Ammon's horn (tissue), 1 donor: ENCODE measurements at places on chromosomes 1 and 21.

GRCh38 chr1:112798292-112798691 lies 83.2 kb upstream of the PPM1J start:
- DNase-seq, result no peak

GRCh38 chr1:6358757-6359201 lies 34.8 kb downstream of the ACOT7 start:
- DNase-seq, result peak; percentile 47

DNA sequence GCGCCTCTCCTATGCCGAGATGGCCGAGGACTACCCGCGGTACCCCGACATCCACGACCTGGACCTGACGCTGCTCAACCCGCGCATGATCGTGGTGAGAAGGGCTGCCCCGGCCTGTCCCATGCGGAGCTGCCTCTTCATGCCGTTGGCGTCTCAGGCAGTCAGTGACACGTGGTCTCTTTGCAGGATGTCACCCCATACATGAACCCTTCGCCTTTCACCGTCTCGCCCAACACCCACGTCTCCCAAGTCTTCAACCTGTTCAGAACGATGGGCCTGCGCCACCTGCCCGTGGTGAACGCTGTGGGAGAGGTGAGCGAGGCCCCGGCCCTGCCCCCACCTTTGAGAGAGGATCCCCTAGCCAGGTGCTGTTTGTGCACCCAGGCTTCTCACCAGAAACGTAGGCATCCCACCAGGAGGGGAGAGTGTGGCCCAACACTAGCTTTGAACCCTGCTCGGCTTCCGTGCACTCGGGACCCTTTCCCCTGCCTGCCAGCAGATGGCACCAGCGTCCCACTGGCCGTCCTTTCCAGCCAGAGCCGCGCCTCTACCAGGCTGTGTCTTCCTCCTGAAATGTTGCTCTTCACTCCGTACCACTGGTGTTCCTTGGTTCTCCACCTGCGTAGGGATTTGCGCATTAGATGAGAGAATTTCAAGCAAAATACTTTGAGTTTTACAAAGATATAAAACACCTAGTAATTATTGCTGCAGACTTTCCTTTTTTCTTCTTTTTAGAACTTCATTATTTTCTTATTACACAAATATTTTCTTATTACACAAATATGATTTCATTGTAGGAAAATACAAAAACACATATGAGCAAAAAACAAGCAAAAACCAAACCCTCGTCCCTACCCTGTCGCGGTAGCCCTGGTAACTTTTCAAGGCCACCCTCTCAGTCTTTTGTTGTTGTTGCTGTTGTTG lies 9.0 kb downstream of the NPPA start:
- DNase-seq, result peak; percentile 86

DNA sequence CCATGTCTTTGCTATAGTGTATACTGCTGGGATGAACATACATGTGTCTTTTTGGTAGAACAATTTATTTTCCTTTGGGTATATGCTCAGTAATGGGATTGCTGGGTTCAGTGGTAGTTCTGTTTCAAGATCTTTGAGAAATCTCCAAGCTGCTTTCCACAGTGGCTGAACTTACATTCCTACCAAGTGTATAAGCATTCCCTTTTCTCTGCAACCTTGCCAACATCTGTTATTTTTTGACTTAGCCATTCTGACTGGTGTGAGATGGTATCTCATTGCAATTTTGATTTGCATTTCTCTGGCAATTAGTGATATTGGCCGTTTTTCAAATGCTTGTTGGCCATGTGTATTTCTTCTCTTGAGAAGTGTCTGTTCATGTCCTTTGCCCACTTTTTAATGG lies 37.5 kb upstream of the ANGPTL1 start:
- DNase-seq, result no peak

- DNase-seq, result no peak
These were observed 45.3 kb downstream of the RIMS3 start for GRCh38 chr1:40620150-40620549.

DNA sequence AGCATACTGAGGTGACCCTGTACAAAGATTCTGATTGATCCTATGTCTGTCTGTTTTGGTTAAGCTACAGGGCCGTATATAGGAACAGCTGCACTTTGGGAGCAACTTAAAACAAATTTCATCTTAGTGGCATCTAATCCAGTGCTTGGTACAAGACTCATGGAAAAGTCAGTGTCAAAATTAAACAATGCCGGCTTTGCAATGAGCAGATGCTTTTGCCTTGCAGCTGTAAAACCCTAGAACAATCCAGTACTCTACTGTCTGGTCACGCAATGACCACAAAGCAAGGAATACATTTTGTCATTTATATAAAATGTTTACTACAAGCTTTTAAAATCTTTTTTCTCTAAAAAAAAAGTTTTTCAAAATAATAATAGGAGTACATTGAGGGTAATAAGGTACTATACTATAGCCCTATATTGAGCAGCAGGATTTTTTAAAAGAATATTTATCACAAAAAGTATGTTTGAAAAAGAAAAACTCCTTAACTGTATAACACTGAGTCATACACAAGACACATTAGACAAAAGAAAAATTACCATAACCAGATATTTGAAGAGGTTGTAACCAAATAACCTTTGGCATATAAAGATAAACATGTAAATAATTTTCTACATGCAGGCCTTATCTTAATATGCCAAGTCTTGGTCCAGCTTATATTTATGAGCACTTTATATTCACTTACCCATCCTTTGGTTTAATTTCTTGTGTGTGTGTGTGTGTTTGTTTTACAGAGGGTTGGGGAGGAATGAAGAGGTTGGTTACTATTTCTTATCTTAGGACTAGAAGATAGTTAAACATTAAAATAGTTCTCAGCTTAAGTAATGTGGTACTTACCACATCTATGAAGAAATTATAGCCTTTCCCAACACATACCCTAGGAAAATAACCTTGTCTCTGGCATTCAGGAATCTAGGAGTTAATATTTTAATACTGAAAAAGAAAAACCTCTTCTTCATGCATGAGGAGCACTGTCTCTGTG lies 262.3 kb downstream of the FAF1 start:
- peak; percentile 88 for DNase-seq

DNA sequence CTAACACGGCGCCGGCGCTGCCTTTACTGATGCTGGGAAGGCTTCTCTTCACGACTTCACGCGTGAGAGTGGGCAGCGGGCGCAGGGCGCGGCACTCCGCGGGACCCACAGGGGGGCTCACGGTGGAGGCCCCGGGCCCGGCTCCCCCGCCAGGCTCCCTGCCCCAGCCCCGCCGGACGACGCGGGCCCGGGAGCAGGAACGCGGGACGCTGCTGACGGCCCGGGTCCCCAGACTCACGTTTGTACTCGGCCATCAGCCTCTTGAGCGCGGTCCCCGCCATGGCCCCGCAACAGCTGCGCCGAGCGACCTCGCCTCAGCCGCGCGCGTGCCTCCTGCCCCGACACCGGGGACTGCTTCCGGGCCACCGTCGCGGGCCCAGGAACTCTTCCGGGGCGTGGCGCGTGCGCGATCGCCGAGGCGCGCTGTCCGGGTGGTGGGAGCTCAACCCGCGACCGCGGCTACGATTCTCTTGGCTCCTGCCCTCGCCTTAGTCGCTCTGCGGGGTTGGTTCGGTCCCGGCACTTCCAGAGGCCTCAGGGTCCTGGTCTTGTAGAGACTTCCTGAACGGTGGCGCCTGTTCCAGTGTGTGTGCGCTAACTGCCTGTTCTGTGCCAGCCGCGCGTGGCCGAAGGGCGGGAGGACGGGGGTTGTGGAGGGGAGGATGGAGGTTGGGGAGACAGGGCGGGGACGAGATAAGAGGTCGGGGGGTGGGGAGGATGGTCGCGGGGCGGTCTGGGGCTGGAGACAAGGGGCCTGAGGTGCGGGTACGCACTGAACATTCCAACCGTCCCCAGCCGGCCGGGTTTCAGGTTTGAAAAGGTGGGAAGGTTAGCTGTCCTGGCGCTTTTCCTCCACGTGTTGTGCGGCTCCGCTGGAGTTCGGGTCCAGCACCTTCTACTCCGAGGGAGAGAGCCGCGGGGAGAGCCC lies at the start of gene UBE2G2:
Gene UBE2G2, minus strand, starts transcription at position 353 of the 928 bp plus-strand sequence. Its CDS starts 72 bp downstream, at position 281.
- DNase-seq, result peak; percentile 78

DNA sequence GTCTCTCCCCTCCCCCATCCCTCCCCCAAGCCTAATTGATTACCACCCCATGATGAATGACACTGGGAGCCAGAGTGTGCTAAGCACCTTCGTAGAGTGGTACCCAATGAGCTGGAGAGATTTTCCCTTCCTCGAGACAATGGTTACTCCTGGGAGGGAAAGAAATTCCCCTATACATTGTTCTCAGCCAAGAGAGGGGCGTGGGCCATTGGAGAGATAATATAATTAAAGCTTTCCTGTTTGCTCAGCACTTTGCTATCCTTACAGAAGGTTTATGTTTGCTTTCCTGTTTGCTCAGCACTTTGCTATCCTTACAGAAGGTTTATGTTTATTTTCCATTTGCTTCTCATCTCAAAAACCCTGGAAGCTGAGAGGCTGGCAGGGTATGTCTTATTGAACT lies 126.1 kb upstream of the KLHDC7A start:
- no peak for DNase-seq

DNA sequence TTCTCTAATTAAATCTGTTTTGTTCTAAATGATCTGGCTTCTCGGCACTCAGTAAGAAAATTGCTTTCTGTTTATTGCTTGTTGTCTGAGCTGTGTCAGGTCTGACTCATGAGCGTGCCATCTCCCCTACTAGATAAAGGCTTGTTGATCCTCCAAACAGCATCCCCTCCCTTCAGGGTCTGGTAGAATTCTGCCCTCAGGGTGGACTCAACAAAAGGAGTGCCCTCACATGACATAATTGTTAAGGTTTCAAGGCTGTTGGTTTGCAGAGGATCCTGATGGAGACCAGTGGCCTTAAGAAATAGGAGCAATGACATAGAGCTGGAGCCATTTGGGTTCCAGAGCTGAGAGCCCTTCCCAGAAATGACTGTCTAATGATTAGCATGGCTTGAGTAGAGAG lies 36.0 kb upstream of the ATP2B4 start:
- DNase-seq, result no peak

DNA sequence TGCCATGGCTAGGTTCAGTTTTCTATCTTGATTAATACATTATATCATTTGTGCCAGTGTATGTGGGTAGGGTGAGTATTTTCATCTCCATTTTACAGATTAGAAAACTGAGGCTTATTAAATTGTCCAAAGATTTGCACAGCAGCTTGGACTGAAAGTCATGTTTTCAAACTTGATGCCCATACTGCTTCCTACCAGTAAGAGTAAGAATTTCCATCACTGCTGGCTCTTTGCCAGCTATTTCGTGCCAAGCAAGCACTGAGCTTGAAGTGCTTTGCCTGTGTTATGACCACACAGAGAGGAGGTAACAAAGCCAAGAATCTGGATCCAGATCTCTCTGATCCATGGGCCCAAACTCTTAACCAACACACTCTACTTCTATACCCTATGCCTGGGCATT lies 295.0 kb downstream of the VAV3 start:
- DNase-seq, result no peak

DNA sequence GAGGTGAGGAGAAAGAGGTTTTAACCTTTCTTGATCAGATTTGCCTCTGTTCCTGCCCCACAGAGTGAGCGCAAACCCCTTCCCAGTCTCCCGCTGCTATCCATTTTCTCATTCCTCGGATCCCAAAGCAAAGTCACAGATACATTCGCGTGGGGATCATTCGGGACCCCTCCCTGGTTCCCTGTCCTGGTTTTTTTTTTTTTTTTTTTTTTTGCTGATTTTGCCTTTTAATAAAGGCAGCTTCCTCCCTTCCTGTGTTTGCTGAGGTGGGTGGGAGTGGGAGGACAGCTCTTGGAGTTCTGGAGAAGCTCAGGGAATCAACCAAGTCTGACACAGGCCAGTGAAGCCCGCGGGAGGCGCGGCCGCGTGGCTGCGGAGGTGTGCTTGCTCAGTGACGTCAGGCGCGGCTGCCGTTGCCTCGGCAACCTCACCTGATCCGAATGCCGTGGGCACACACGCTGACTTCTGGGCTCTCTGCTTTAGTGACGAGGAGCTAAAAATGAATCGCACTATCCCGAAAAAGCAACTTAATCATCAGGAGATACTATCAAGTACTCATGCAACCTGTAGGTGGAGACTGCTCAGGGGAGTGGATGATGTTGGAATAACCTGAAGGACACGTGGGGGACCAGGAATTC lies 106.4 kb downstream of the TBX19 start:
- peak; percentile 58 for DNase-seq

GRCh38 chr21:38949070-38949380 lies 143.3 kb downstream of the ETS2 start:
- DNase-seq, result no peak

GRCh38 chr1:243596431-243597062 lies 253.5 kb downstream of the AKT3 start:
- no peak for DNase-seq
